ENCODE measurements at places on chromosomes 7 and 10.

- no peak for DNase-seq
Measured at GRCh38 chr7:116216956-116217571, 6.7 kb downstream of the TES start.

GRCh38 chr10:80598084-80598798 is 60.5 kb downstream of the SH2D4B start:
- DNase-seq: no peak

- no peak for DNase-seq
Measured at GRCh38 chr10:48742891-48743860, 58.5 kb downstream of the WDFY4 start.

GRCh38 chr10:71379118-71379766 is 17.5 kb upstream of the CDH23 start:
- DNase-seq: no peak

- DNase-seq: no peak
Measured at GRCh38 chr10:97165499-97165898, 20.3 kb downstream of the SLIT1 start.

DNA sequence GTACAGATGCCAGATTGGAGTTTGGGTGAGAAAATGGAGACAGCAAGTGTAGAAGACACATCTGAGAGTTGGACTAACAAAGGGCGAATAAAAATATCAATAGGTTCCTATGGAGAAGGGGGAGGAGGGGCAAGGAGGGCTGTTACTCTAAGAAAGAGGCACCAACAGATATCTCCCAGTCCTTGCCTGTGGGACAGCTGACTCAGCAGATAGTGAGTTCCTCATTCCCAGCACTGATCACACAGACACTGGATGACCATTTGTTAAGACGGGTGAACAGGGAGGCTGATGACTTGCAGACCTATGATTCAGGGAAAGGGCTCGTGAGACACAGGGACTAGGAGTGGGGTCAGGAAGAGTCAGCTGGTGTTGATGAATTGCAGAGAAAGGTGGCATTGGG is 5.7 kb upstream of the PRR15 start:
- no peak for DNase-seq

DNA sequence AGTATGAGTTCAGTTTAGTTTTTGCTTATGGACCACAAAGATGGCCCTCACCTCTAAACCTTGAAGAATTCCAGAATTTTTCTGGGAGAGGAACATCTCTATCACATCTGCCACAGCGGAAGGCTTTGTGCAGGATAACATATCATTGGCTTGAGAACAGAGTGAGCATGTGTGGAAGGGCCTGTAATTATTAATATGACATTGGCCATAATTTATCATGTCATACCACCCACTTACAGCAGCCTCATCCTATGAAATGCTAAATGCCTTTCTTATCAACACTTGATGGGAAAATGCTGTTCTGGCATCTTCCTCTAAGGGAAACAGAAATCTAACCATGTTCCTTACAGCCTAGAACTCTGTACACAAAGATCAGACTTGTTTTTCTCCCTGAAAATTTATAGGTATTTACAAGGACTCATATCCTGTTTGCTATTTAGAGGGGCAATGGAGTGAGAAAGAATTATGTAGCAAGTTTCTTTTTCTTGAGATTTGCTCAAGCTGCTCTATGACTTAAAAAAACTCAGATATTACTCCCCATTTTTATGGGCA is 817.3 kb downstream of the LRMDA start:
- no peak for DNase-seq

DNA sequence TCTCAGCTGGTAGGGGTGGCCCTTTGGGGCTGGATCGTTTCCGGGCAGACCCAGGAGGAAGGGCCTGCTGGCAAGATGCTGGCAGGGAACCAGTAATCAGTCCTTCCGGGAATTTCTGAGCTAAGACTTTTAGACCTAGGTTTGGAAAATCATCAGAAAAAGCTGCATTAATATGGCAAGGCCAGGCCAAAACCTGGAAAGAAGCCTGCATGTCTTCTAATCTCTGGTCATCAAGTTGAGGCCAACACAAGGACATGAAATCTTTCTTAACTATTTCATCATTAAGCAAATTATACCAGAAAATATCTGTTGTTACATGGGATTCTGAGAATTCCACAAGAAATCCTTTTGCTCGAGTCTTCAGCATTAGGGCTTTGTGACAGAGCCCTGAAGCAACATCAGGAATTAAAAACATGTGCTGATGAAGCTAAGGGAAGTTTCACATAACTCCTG is 19.9 kb downstream of the CPA1 start:
- DNase-seq: no peak

DNA sequence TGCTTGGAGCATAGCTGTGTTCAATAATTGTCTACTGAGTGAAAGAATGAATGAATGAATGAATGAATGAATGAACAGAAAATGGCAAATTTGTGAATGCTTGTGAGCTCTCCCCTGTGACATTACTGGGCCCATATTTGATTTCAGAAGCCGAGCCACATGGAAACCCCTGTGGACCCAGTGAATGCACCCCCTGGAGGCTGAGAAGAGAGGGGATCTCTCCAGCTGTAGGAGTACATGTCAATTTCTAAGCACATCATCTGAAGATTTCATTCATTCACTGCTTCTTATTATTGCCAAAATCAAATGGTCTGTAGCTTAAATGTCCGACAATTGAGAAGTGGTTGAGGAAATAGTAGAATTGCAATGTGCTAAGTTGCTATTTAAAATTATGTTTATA is 58.3 kb upstream of the DOCK1 start:
- DNase-seq: no peak

GRCh38 chr7:25976630-25977029 is 175.4 kb upstream of the NFE2L3 start:
- DNase-seq: no peak

Measured in cortex of kidney (tissue), 1 donor.